Ovary (tissue), 10 donors: ENCODE measurements at places on chromosomes 7 and 10. TPM values are rescaled to one million over a fixed set of nuclear protein-coding genes. Genes with fewer than 3 reads are reported as not detected.
A peak's percentile ranks its signal among the peaks of the same experiment; 100 is the strongest.

DNA sequence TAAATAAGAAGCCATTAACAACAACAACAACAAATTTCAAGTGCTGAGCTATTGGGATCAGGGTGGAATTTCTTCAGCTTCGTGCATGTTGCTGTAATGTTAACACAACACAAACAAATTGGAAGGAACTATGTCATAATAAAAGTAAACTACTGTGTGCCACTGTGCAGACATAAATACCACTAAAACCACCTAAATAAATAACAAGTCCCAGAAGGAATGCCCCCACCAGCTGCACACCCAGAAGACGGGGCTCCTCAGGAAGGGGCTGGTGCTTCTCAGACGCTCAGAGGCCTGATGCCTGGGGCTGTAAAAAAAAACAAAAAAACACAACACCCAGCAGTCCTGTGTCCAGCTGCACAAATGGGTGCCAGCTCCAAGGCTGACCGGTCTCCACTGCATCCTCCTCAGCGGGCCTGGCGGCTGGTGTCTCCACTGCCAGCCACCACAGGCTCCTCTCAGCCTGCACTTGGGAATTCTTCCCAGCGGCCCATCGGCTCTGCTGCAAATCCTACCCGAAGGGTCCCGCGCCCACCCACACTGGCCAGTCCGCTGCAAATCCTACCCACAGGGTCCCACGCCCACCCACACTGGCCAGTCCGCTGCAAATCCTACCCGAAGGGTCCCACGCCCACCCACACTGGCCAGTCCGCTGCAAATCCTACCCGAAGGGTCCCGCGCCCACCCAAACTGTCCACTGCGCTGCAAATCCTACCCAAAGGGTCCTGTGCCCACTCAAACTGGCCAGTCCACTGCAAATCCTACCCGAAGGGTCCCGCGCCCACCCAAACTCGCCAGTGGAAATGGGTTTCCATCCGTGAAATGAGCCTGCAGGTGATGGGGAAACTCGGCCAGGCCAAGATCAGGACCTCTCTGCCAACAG, 35.8 kb upstream of the DNAAF5 start:
- DNase-seq, result peak; percentile 28

DNA sequence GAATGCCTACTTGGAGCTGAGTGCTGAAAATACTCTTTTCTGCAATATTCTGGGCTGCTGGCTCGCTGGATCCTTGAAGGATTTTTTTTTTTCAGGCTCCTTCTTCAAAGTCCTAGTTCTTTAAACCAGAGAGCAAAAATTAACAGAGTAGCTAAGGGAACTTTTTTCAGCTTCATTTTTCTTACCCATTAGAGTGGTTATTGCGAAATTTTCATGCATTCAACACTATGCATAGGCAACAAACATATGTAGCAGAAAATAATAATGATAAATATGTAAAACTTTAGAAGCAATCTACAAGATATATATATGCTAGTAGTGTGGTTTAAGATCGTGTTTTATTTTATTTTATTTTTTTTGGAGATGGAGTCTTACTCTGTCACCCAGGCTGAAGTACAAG, 264.6 kb downstream of the SFMBT2 start:
- no peak for DNase-seq

- no peak for DNase-seq
Measured at GRCh38 chr7:24349339-24349738, 65.3 kb downstream of the NPY start.

- no peak for DNase-seq
Measured at GRCh38 chr10:1364151-1364910, 308.1 kb downstream of the WDR37 start.

The CAV1 gene
- 101 TPM for total RNA-seq

GRCh38 chr7:2709553-2710285, 21.7 kb downstream of the AMZ1 start:
- peak; percentile 59 for DNase-seq

The EIF3A gene
- 83.9 TPM for total RNA-seq

DNA sequence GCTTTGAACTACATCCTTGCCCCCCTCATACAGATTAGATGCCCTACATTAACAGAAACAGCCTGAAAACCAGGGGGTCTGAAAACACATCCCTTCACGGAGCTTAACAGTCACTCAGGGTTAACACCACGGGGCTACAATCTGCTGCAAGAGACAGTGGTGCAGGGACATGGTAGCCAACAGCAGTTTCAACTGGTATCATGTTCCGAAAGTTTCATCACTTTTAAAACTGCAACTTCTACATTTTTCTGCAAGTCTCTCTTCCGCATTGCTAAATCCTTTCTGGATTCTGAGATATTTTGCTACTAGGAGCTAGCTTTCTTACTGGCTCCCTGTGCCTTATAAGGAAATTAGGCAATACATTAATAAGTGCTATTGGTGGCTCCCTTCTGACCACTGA, 92.6 kb downstream of the JAZF1 start:
- DNase-seq, result no peak

DNA sequence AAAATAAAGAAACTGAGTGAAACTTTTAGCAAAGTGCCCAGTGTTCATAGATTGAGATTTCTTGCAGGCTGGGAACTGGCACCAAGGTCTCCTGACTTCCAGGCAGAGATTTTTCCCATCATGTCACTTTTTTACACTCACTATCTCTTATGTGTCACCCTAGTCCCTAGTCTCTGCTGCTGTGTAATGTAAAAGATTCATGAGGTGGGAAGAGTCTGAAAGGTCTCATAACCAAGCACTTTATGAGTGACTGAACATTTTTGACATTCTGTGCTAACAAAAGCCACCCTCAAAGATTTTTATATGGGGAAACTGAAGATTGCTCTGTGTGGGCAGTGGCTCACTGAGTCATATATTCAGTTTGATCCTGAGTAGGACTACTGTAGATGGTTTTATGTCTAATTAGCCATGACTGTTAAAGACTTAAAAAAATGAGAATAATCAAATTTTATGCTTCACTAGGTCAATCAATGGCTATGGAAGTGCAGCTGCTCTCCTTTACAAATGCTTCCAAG, 900.3 kb upstream of the SORCS1 start:
- DNase-seq, result no peak

DNA sequence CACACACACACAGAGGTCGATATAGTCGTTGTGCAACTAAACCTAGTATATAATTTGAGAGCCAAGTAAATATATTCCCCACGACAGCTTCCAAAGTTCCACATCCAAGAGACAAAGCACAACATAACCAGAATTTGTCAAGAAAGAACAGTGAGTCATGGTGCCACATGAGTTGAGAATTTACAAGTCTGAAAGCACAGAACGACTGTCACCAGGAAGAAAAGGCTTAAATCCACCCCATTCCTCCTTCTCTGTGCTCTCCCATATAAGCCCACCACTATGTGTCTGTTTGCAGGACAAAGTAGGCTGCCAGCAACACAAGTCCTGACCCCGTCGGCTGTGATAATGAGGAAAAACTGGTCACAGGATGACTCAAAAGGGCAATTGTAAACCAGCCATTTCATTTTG, 32.8 kb downstream of the GSAP start:
- no peak for DNase-seq
